Astrocyte (in vitro differentiated cells and primary cell): ENCODE measurements at places on chromosomes 3 and 15. TPM values are rescaled to one million over a fixed set of nuclear protein-coding genes. Genes with fewer than 3 reads are reported as not detected.

IMPG2 gene
- 0.26 and 0.30 TPM in 2 replicates for total RNA-seq

PARL gene
- total RNA-seq = 62.1 and 64.7 TPM in 2 replicates

RASSF1 gene
- total RNA-seq = 19.5 and 26.5 TPM in 2 replicates

OIP5 gene
- 1.2 and 1.7 TPM in 2 replicates for total RNA-seq

FOXB1 gene
- total RNA-seq = 0.96 and 1.3 TPM in 2 replicates

C15orf61 gene
- total RNA-seq = 4.3 and 4.7 TPM in 2 replicates

GAP43 gene
- 13.8 and 17.4 TPM in 2 replicates for total RNA-seq

PPP1R14D gene
- not detected in 2 replicates for total RNA-seq

SIDT1 gene
- not detected in 2 replicates for total RNA-seq

GUCA1C gene
- not detected in 2 replicates for total RNA-seq

CPNE4 gene
- 0.68 and 1.9 TPM in 2 replicates for total RNA-seq

MAPKBP1 gene
- total RNA-seq = 30.8 and 30.9 TPM in 2 replicates

HIGD2B gene
- total RNA-seq = not detected in 2 replicates

CPN2 gene
- not detected in 2 replicates for total RNA-seq

CYP1A2 gene
- total RNA-seq = not detected in 2 replicates

ZNF502 gene
- 1.9 and 2.2 TPM in 2 replicates for total RNA-seq

AADACL2 gene
- total RNA-seq = not detected in 2 replicates

STX19 gene
- not detected in 2 replicates for total RNA-seq

MNS1 gene
- total RNA-seq = 0.86 and 1.6 TPM in 2 replicates

GPR171 gene
- not detected in 2 replicates for total RNA-seq

TERC gene
- total RNA-seq = 0.86 and 1.2 TPM in 2 replicates

XIRP1 gene
- total RNA-seq = 1.1 and 1.5 TPM in 2 replicates

TIPARP gene
- 55.5 and 74.2 TPM in 2 replicates for total RNA-seq

MCTP2 gene
- total RNA-seq = 2.6 and 4.5 TPM in 2 replicates

PYGO1 gene
- total RNA-seq = 4.6 and 5.5 TPM in 2 replicates

SLC28A2 gene
- total RNA-seq = not detected in 2 replicates

TMEM202 gene
- total RNA-seq = not detected in 2 replicates

DET1 gene
- 3.7 and 4.8 TPM in 2 replicates for total RNA-seq

ZMYND10 gene
- total RNA-seq = 0.39 and 0.55 TPM in 2 replicates

SCAANT1 gene
- not detected in 2 replicates for total RNA-seq

GP9 gene
- not detected in 2 replicates for total RNA-seq

CHL1 gene
- not detected in 2 replicates for total RNA-seq

SLCO2A1 gene
- total RNA-seq = 2.1 and 2.2 TPM in 2 replicates

GOLGA8T gene
- 0.32 TPM in 1 of 2 replicates, not detected in the other for total RNA-seq

FAM240A gene
- total RNA-seq = not detected in 2 replicates

FAM227B gene
- 4.0 and 5.7 TPM in 2 replicates for total RNA-seq

POLQ gene
- 0.82 and 1.3 TPM in 2 replicates for total RNA-seq

DNAH12 gene
- 0.23 and 0.36 TPM in 2 replicates for total RNA-seq

CISH gene
- 0.75 and 1.2 TPM in 2 replicates for total RNA-seq

ZNF662 gene
- 0.23 and 0.53 TPM in 2 replicates for total RNA-seq

IL17RB gene
- total RNA-seq = 0.16 TPM in 1 of 2 replicates, not detected in the other

LYZL4 gene
- not detected in 2 replicates for total RNA-seq

ATP10A gene
- total RNA-seq = 21.1 and 36.6 TPM in 2 replicates

ABHD10 gene
- total RNA-seq = 26.6 and 28.6 TPM in 2 replicates

MYL3 gene
- 0.43 and 0.89 TPM in 2 replicates for total RNA-seq

CSPG4 gene
- 26.9 and 47.8 TPM in 2 replicates for total RNA-seq
